Central memory CD4-positive, alpha-beta T cell (primary cell): ENCODE measurements at places on chromosomes 6 and 20.

DNA sequence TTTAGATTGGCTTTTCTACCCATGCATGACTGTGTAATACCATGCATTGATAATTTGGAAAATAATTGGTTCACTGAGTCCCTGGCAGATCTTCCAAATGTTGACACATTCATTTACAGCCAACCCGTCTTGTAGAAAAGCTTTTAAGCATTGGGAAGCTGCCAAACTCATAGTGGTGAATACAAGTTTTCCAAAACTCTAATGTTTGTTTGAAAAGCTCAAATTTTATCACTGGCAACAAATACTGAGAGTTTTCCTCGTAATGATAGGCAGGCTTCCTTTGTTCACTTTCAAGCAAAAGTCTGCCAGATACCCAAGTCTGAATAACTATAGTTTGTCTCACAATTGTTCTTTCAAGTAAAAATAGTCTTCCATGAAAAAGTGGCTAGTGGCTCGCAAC is 143.0 kb downstream of the FIG4 start:
- DNase-seq = no peak

- DNase-seq = no peak
Observed at GRCh38 chr6:145669627-145670034, 65.7 kb downstream of the EPM2A start.

DNA sequence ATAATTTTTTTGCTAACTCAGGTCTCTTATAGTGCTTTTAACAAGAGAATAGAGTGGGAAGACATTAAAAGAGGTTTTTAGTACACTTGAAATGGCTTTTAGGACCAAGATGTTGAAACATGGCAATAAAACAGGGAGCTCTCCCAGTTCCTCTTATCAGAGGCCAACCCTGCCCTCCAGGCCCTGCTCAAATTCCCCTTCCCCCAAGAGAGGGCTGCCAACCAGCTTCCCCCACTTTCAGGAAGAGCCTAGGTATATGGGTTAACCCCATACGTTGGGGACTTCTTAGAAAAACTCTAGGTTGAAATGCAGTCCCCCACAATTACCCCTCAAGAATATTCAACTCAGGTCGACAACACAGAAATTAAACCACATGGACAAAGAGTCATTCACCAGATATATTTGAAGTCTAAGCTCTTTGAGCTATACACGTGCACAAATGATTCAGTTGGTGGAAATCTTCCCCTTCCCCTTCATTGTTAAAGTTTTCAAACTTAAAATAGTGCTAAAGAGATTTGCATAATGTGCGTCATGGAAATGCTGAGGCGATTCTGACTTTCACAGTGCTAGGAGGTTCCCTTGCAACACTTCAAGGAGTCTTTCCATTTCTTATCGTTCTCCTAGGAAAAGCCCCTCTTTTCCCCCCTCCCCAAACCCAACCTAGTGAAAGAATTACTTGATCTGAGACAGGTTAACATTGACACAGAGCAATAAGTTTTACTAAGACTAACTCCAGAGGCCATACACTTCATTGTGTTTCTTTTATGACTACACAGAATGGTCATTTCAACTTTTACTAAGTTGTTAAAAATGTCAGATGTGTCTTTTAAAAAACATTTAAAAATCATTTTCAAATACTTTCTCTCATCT is 49.8 kb upstream of the ENPP5 start:
- DNase-seq = no peak

DNA sequence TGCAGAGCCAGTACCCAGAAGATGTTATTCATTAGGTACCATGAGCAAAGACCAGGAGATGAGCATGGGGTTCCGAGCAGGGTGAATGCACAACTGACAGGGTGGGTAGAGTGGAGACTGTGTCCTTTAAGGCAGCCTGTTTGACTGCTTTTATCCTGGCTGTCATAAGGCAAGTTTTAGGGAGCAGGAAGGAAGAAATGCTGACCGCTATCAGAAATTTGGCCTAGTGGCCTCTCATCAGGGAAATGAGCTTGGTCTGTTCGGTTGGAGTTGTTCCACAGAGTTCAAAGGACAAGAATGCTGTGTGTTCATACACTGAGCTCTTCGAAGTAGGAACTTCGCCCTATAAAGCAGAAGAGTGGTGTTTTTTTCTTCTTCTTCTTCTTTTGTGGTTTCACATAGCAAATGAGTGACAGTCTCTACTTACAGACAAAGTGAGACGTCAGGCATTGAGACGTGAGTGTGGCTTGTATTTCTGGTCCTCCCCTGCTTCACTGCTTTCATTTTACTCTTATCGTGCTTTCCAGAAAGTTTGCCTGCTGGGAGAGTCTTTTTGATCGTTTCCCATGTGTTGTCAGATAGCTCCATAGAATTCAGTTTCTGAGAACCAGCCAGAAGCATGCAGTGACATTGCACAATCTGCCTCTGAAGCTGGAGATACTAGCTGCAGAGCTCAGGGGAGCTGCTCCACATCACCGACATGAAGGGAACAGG is at the start of gene CASS4:
CASS4 (plus strand) TSS at position 502 of the 714 bp plus-strand sequence; CDS start at position 701, 199 bp downstream.
- peak; percentile 69 for DNase-seq

DNA sequence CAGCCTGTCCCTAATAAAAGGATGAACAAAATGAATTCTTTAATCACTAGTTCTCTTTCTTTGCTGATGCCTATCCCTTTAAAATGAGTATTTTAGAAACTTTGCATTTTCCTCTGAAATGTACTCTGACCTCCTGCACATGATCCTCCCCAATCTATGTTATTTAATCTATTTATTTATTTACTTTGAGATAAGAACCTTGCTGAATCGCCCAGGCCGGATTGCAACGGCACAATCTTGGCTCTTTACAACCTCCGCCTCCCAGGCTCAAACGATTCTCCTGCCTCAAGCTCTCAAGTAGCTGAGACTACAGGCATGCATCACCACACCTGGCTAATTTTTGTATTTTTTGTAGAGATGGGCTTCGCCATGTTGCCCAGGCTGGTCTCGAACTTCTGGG is 27.9 kb downstream of the ADTRP start:
- DNase-seq = no peak

- DNase-seq = no peak
Observed at GRCh38 chr6:138537106-138537505, 37.8 kb upstream of the NHSL1 start.

DNA sequence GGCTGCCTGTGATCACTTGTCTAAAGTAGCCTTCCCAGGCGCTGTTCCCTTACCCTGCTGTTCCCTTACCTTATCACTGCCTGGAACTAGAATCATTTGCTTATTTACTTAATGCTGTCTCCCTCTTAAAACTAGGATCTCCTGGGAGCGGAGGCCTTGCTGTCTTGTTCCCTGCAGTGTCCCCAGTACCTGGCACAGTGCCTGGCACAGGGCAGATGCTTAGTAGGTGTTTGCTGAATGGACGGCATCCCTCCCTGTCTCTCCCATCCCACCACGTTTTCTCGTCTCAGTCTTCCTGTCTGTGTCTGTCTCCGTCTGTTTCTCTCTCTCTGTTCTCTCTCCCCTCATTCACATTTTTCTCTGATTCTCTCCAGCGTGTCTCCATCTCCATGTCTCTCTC is 99.9 kb upstream of the MYL9 start:
- no peak for DNase-seq

DNA sequence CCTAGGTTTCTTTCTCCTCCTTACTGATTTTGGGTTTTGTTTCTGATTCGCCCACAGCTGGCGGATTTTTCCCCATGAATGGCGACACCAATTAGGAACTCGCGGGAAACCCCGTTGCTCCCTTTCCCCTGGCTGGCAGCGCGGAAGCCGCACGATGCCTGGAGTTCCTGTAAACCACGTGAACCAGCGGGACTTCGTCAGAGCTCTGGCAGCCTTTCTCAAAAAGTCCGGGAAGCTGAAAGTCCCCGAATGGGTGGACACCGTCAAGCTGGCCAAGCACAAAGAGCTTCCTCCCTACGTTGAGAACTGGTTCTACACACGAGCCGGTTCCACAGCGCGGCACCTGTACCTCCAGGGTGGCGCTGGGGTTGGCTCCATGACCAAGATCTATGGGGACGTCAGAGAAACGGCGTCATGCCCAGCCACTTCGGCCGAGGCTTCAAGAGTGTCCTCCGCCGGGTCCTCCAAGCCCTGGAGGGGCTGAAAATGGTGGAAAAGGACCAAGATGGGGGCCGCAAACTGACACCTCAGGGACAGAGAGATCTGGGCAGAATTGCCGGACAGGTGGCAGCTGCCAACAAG is 3.2 kb upstream of the SEC23B start:
- DNase-seq = no peak

- no peak for DNase-seq
Observed at GRCh38 chr6:80956898-80957297, 795.6 kb downstream of the TENT5A start.

DNA sequence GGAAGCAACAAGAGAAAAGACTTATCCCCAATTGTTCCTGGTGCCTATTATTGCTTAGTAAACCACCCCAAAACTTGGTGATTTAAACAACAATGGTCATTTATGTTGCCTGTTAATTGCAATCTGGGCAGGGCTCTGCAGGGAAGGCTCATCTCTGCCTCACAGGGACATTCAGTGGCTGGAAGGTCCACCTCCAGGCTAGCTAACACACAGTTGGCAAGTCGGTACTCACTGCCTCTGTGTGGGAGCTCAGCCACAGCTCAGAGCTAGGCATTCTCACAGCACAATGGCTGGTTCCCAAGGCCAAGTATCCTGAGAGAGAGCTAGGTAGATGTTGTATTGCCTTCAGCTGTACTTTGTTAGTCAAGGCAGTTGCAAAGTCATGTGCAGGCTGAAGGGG is 18.5 kb upstream of the GMDS start:
- DNase-seq = no peak

DNA sequence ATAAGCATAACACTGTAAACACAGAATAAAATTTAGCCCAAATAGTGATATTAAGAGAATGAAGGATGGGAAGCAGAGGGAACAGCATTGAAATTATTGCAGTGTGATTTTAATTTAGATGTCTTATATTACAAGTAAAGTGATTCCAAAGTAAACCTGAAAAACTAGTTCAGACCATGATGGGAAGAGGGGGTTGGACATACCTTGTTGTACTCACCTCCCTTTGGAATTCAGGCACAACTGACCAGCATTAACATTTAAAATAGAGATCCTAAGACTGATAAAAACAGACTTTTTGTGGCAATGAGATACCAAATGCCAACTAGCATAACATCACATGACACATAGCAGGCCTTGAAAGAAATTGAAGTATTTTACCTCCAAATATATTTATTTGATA is 262.6 kb upstream of the PRND start:
- no peak for DNase-seq

GRCh38 chr6:56856036-56856580 is 98.8 kb upstream of the BEND6 start:
- DNase-seq = no peak

DNA sequence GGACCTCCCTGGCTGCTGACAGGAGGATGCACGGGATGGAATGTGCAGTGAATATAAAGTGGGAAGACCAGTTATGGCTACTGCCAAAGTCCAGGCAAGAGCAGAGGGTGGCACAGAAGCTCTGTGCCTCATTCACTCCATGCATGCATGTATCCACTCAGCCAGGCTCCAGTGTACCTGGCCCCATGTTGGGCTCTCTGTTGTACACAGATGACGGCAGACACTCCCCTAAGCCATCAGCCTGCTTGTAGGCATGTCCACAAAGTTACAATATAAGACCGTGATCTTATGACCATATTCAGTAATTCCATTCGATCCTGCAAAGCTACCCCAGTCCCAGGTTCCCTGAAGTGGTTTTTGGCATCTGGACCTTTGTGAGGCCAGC is 116.8 kb downstream of the PREX1 start:
- DNase-seq = no peak

DNA sequence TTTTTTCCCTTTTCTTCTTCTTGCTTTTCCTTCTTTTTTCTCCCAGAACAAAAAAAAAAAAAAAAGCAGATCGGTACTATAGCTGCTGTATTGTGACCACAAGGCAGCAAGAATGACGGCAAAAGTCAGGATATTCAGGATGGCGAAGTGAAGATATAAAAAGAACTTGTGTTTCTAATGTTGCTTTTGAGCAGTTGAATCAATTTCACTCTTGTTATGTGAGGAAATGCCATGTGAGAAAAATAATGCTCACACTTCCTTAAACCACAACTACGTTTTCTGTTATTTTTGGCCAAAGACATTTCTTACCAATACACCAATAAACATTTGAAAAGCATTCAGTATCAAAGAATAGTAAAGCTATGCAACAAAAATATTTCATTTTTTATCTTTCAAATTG is 510.5 kb downstream of the HACE1 start:
- DNase-seq = no peak

GRCh38 chr20:45405571-45406259 is 2.4 kb upstream of the DBNDD2 start:
- DNase-seq = no peak

- no peak for DNase-seq
Observed at GRCh38 chr20:3993109-3993508, 22.2 kb downstream of the RNF24 start.

DNA sequence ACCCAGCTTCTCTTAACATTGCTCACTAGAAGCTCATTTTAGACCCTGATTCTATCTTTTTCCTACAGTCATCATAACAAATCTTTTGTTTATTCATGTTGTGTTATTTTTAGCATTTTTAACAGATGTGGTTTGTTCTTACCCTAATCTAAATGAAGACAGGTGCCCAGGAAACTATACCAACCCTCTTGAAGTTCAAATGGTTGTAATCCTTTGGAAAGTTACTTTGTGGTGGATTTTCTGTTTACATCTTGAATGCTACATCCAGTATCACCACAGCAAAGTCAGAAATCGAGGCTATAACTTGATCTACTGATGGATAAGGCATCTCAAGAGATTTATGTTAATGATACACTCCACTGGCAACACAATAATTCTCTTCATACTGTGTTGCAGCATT is 26.2 kb downstream of the SMAP1 start:
- DNase-seq = no peak

- DNase-seq = no peak
Observed at GRCh38 chr6:119587537-119587936, 238.0 kb upstream of the MAN1A1 start.

- DNase-seq = no peak
Observed at GRCh38 chr6:124758663-124759062, 203.6 kb upstream of the RNF217 start.

DNA sequence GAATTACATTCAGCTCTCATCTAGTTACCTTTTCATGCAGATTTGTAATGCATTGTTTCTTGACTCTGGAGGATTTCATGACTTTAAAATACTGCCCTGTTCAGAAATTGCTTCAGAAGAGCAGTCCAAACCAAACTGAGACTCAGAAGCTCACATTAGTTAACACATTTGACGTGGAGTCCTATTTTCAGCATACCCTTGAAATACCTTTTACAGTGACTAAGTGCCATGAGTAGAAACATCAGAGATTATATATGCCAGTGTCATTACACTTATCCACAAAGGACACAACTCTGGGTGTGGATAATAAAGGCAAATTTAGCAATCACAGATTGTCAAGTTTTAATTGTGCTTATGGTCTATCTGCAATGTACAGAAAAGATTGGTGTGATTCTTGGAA is 459.6 kb downstream of the FRK start:
- DNase-seq = no peak
